ENCODE measurements at places on chromosomes 12 and 14.
A peak's percentile ranks its signal among the peaks of the same experiment; 100 is the strongest.

DNA sequence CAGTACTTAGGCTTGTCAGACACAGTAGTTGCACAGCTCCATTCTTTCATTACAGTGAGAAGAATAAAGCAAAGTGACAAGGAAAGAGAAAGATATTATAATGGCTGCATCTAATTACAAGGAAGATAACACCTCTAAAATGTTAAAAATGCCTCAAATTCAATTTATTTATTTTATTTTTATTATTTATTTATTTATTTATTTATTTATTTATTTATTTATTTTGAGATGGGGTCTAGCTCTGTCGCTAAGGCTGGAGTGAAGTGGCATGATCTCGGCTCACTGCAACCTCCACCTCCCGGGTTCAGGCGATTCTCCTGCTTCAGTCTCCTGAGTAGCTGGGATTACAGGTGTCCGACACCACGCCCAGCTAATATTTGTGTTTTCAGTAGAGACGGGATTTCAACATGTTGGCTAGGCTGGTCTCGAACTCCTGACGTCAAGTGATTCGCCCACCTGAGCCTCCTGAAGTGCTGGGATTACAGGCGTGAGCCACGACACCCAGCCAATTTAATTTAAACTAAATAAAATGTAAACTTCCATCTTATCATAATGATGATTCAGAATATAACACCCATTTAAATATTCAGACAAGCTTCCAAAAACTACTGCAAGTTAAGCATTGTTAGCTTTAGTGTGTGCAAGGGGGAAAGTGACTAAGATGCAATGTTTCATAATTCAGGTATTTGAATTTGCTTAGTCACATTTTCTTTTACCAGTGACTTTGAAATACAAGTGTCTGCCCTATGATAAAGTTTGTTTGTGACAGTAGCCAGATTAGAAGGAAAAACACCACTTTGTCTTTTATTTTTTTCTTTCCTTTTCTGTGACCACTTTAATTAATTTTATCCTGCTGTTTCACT, 2.4 kb upstream of the CFAP54 start:
- no peak for DNase-seq

DNA sequence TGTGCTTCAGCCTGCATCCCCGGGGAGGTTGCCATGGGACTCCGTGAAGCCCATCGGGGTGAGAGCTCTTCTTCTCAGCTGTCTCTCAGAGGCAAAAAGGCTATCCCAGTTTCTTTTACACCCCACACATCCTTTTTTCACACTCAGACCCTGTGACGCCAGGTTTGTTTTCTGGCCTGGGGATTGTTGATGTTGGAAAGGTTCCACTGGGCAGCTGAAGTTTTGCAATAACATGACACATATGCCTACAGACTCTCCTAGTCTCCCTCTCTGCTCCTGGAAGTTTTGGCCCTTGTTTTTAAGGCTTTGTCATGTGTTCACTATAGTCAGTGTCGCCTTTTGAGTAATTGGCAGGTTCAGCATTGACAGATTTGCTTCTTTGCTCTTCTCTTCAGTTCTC, 118.6 kb downstream of the SMOC1 start:
- no peak for DNase-seq

DNA sequence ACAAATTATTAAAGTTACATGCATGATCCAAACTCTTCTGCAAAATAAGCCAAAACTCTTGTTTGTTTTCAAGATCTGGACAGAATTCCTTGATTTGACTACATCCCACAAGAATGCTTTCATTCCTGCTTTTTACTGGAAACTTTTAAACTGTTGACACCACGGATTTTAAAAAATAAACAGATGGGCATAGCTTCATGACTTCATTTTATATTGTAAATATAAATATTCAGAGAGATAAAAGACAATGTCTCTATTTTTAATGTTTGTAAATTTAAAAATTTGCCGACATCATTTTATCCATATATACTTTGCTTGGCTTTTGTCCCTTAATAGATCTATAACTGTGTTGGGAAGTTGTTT, 134.3 kb upstream of the DCN start:
- no peak for DNase-seq

- DNase-seq = no peak
Observed at GRCh38 chr12:126212824-126213223, 1147.6 kb downstream of the AACS start.

GRCh38 chr12:112309797-112310196, 72.4 kb downstream of the HECTD4 start:
- DNase-seq = no peak

- DNase-seq = no peak
Observed at GRCh38 chr12:9043766-9044165, 54.4 kb downstream of the KLRG1 start.

DNA sequence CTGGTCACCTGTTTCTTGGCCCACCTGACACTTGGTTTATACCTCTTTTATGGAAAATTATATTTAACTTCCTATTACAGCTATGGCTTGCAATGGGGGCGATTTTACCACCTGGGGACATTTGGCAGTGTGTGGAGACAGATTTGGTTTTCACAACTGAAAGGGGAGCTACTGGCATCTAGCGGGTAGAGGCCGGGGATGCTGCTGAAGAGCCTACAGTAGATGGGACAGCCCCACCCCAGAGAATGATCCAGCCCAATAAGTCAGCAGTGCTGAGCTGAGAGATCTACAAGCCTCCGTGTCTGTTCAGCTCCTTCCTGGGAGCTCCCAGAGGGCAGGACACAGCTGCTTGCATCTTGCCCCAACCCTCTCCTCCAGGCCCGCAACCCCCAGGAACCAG, 302.8 kb downstream of the CACNA1C start:
- no peak for DNase-seq

GRCh38 chr12:77166696-77167095, 101.3 kb upstream of the E2F7 start:
- DNase-seq = no peak

GRCh38 chr12:66345212-66345611, 42.9 kb downstream of the HELB start:
- DNase-seq = no peak

- no peak for DNase-seq
Observed at GRCh38 chr12:129371268-129371667, 518.0 kb downstream of the GLT1D1 start.

GRCh38 chr12:68200854-68201253, 24.8 kb downstream of the IL26 start:
- DNase-seq = no peak

- DNase-seq = no peak
Observed at GRCh38 chr12:70592664-70593063, 44.6 kb downstream of the PTPRB start.

- no peak for DNase-seq
Observed at GRCh38 chr12:99948370-99948769, 36.4 kb downstream of the ANKS1B start.

DNA sequence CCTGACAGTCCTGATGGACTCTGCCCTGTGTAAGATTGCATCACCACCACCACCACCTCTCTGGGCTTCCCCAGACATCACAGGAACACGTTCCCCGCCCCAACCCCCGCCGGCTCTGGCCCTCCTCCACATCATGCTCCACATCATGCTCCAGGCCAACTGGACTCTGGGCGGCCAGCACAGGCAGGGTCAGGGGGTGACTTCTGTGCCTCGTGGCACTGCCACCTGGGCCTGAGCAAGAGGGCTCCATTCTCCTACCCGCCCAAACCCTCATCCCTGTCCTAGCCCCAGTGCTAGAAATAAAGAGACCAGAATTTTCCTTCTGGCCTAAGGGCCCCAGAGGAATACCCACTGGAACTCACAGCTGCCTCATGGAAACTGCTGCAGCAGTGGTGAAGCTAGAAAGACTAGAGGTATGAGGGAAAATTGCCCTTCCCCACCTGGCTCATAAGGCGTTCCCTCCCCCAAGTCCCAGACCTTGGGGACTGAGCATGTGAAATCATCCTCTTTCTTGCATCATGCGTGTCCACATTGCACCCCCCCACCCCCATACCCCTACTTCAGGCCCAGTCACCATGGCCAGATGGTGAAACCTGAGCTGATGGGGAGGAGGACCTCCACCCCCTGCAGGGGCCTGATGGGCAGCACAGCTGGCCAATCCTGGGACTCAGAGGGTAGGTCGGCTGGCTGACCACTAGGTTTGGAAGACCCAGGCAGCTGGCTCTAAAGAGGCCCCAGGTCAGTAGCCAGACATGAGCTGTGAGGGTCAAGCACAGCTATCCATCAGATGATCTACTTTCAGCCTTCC, at the start of gene INHBE:
INHBE (plus strand) TSS at position 742 of the 808 bp plus-strand sequence. CDS start 230 bp downstream, outside the sequence.
- DNase-seq = no peak

GRCh38 chr12:124002021-124002644, 29.1 kb downstream of the ZNF664 start:
- no peak for DNase-seq

- no peak for DNase-seq
Observed at GRCh38 chr14:70814466-70814865, 5.2 kb upstream of the MAP3K9 start.

- no peak for DNase-seq
Observed at GRCh38 chr12:3279832-3280231, 202.7 kb downstream of the TSPAN9 start.

GRCh38 chr14:26394150-26394810, 203.6 kb downstream of the NOVA1 start:
- DNase-seq = peak; percentile 11

GRCh38 chr12:132759359-132759758, 2.3 kb downstream of the ANKLE2 start:
- no peak for DNase-seq

GRCh38 chr12:104079024-104079423, 14.7 kb downstream of the HCFC2 start:
- DNase-seq = no peak

- no peak for DNase-seq
Observed at GRCh38 chr12:18400186-18400585, 138.9 kb downstream of the PIK3C2G start.

DNA sequence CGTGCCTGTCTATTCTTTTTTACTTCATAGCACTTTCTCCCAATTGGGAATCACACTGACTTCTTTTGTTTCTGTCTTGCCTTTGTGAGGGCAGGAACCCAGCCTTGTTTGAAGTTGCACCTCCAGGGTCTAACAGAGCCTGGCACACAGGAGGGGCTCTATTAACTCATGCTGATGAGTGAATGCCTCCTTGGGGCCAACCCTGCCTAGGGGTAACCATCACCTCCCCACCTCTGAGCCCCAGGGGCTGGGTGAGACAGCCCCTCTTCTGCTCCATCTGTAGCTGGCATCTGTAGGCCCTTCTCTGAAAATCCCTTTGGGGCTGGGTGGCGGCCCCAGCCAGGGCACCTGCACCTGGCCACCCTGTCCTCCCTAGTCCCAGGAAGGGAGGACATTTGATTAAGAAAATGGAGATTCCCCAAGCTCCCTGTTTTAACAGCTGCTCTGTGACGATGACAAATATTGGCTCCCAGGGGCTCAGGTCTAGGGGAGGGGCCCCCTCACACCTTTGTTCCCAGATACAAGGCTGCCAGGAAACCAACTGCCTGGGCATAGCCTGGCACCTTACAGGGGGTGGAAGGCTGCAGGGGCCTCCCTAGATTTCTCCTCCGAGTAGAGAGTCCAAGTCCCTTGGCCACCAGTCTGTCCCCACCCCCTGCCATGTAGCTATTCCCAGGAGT, 11.8 kb downstream of the TAMALIN start:
- no peak for DNase-seq
